ENCODE measurements at places on chromosomes 16 and 17.

GRCh38 chr17:19753661-19754463 is 5.8 kb upstream of the ALDH3A1 start:
- no peaks in the 10 kb centered on the region for H3K36me3 ChIP-seq
- no peak overlapping the region for H3K27ac ChIP-seq
- H3K4me1 ChIP-seq = peaks cover 3% of the 10 kb centered on the region
- no peak for ATAC-seq

DNA sequence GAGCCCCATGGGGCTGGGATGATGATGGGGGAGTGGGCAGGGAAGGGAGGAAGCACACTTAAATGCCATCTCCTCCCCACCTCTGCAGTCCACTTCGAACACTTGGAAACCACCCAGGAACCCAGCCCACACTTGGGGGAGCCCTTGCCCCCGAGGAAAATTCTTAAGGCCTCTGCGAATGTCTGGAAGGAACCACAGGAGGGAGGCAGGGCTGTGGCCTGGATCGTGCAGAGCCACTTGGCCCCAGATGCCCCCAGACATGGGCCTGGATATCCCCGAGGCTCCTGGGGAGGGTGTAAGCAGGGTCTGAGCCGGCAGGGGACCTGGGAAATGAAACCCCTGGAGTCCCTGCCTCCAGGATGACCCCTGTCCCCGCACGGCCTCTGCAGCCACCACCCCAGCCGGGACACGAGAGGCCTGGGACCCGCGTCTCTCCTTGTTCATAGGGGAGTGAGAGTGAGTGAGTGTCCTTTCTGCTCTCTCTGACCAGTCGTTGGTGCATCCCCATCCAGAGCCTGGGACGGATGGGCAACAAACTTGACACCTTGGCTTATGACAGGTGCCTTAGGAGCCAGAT is 11.8 kb upstream of the MTSS2 start:
- H3K27ac ChIP-seq = no peak overlapping the region
- no peak overlapping the region for H3K4me3 ChIP-seq
- peaks cover 6% of the 10 kb centered on the region for H3K36me3 ChIP-seq
- no peaks in the 10 kb centered on the region for H3K4me1 ChIP-seq
- no peaks in the 10 kb centered on the region for H3K27me3 ChIP-seq

- peak overlapping the region; percentile 63 for H3K4me3 ChIP-seq
- peaks cover 4% of the 10 kb centered on the region for H3K4me1 ChIP-seq
- H3K27ac ChIP-seq = no peak overlapping the region
Measured at GRCh38 chr17:64781014-64781756, 119.1 kb upstream of the SMURF2 start.

DNA sequence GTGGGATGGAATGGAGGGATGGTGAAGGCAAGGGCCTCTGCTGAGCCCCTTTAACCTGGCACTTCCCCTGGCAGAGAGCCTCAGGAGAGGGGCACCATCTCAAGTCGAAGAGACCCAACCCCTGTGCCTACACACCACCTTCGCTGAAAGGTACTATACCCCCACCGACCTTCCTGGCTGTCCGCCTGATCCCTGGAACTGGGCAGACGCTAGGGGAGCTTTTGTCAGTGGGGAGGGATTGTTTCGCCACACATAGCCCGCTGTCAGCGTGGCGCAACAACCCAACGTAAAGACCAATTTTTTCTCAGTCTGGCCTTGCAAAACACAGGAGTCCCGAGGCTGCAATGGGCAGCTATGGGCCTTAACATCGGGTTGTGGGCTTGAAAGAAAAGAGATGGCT is 3.1 kb downstream of the PPP1R1B start:
- no peak overlapping the region for H3K4me3 ChIP-seq
- peaks cover 5% of the 10 kb centered on the region for H3K4me1 ChIP-seq
- peaks cover 27% of the 10 kb centered on the region for H3K27me3 ChIP-seq
- no peaks in the 10 kb centered on the region for H3K36me3 ChIP-seq
